ENCODE measurements at places on chromosomes 1 and 21.

- peak; percentile 81 for DNase-seq
These were observed 3.7 kb downstream of the PEAR1 start for GRCh38 chr1:156897078-156897825.

- DNase-seq: peak; percentile 99
These were observed 1.7 kb downstream of the RAB7B start for GRCh38 chr1:206001476-206001888.

DNA sequence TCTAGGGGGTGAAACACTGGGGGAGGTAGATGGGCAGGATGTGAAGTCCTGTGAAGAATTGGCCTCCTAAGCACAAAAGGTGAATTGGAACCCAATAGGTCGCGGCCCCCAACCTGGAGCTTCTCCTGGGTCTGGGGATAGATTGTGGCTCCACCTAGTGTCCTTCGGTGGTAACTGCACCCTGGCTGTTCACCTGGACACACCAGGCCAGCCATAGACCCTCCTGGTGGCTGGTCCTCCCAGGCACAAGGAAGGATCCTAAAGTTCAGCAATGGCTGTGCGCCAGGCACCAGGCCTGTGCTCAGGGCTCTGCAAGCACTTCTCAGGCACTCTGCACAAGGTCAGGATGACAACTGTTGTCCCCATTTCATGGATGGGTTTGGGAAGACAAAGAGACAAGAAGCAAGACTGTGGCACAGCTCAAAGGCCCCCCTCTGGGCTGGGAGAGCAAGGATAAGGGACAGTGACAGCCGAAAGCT lies 13.5 kb downstream of the ESPN start:
- peak; percentile 77 for DNase-seq

DNA sequence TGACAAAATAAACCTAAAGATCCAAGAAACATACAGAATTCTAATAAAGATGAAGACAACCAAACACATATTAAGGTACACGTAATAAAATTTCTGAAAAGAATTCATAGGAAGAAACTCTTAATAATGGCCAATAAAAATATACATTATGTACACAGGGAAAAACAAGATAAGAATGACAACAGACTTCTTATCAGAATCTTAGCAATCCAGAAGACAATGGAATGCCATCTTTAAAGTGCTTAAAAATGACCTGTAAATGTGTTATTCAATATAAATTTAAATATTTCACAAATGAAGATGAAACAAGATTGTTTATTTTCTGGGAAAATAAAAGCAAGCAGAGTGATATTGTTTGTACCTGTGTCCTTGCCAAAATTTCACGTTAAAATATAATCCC lies 530.4 kb upstream of the PTBP2 start:
- DNase-seq: no peak

GRCh38 chr1:170929835-170930554 lies 5.3 kb upstream of the MROH9 start:
- peak; percentile 83 for DNase-seq

GRCh38 chr1:62314454-62315350 lies 4.5 kb downstream of the KANK4 start:
- DNase-seq: no peak

DNA sequence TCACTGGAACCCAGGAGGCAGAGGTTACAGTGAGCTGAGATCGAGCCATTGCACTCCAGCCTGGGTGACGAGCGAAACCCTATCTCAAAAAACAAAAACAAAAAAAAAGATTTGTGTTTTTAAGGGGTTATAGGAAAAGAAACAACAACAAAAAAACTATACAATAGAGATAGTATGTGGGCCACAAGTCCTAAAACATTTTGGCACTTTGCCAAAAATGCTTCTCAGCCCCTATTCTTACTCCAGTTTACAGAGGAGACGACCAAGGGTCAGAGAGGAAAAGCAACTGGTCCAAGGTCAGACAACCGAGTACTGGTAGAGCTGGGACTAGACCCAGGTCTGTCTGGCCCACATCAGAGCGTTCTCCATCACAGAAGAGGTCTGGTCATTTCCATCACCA lies 3.0 kb downstream of the FBXO44 start:
- no peak for DNase-seq

DNA sequence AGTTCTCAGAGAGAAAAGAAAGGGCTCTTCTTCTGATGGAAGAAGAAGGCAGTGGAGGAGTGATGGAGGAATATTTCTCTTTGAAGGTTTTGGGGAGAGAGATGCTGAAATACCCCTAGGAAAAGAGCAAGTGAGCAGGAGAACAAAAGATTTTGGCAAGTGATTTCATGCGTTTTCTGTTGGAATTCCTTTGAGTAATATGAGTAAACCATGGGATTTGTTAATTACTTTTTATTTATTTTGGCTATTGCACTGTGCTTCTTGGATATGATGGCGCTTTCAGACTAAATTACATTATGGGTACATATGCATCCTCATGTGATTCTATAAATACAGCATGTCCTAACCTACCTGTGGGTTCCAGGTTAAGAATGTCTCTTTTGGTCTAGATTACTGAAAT lies 210.1 kb upstream of the PTGFR start:
- peak; percentile 68 for DNase-seq

DNA sequence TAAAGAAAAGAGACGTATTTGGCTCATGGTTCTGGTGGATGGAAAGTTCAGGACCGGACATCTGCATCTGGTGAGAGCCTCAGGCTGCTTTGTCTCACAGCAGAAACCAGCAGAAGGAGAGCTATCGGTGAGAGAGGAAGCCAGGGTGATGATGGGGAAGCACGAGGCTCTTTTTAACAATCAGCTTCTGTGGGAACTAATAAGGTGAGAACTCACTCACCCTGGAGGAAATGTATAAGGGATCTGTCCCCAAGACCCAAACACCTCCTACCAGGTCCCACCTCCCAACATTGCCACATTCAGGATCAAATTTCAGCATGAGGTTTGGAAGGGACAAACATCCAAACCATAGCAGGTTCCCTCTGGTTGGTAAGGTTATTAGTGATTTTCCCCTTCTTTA lies 32.8 kb downstream of the ASTN1 start:
- no peak for DNase-seq

GRCh38 chr1:96558635-96559034 lies 162.9 kb upstream of the PTBP2 start:
- no peak for DNase-seq

- DNase-seq: no peak
These were observed 63.3 kb downstream of the FYB2 start for GRCh38 chr1:56755911-56756310.

DNA sequence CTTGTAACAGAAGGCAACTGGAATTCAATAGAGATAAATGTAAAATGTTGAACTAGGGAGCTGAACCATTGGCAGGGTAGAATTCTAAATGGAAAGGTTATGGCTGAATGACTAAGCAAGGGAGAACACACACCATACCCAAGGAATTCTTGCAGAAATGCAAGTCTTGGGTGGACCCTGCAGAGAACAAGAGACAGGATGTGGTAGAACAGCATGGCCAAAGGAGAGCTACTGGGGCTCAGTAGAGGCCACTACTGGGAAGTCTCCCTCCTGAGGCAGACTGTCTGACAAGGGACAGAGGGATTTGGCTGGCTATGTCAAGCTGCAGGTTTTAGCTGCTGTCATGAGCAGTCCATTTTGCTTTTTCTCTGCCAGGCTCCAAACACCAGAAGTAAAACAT lies 180.9 kb downstream of the TNR start:
- DNase-seq: no peak

- no peak for DNase-seq
These were observed 661.5 kb downstream of the PLA2G4A start for GRCh38 chr1:187490266-187490665.

- peak; percentile 71 for DNase-seq
These were observed 13.4 kb upstream of the MTARC2 start for GRCh38 chr1:220734571-220735326.

DNA sequence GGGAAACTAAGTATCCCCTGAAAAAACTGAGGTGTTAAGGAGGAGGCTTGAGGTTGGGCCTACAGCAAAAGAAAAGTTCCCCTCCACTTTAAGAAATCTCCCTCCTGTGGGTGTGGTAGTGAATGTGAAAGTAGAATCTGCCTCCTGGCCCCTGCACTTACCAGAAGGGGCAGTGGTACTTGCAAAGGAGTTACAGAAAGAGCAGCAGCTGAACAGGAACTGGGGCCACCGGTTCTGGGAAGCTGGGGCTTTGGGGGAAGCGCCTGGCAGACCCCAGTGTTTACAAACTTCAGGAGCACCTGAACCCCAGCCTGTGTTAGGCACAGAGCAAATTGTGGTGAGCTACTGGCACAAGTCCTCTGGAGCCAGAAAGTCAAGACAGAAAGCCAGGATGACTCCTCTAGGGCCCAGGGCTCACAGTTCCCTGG lies 250.2 kb upstream of the FGGY start:
- no peak for DNase-seq

DNA sequence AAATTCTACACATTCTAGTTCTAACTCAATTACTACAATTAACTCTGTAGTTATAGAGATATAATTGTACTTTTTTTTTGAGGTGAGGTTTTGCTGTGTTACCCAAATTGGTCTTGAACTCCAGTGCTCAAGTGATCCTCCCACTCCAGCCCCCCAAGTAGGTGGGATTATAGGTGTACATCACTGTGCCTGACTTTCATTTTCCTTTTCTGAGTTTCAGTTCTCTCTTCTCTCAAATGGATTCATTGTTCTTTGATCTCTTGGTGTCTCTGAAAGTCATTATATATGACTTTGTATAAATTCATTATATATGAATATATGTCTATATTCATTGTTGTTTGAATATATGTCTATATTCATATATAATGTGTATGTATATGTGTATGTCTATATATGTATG lies 74.0 kb upstream of the GALNT2 start:
- no peak for DNase-seq

DNA sequence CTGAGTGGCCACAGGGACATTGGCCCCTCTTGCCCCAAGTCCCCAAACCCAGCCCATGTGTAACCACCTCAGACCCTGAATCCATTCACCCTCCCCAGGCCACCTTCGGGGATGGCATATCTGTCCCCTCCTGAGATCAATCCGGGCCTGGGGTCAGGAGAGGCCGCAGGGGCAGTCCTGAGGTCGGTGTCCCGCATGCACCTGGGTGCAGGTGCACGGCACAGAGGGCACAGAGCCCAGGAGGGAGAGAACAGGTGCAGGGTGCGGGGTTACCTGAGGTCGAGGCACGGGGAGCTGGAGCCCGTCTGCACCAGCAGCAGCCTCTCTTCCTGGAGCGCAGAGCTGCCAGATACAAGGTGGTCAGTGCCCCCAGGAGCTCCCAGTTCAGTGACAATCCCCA lies 16.8 kb downstream of the PANK4 start:
- DNase-seq: no peak

GRCh38 chr1:226687426-226687825 lies 51.7 kb downstream of the ITPKB start:
- peak; percentile 39 for DNase-seq

DNA sequence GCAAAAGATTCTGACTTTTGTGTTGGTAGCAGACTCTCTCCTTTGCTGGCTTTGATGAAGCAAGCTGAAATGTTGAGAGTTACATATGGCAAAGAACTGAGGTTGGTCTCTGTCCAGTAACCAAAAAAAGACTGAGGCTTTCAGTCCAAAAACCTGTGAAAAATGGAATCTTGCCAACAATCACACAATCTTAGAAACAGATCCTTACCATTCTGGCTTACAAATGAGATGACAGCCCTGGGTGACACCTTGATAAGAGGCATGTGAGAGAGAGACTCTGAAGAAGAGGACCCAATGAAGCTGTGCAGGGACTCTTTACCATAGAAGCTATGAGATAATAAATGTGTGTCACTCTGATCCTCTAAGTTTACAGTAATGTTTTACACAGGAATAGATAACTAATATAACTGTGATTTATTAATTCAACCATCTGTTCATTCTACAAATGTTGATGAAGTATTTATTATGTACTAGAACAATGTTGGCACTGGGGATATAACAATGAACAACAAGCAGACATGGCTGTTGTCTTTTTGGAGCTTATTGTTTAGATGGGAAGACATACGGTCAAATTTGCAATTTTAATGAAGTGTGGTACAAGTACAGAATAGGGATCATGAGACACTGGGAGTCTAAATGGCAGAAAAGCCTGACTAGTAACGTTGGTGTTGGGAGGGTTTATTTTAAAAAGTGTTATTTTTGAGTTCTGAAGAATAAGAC lies 251.0 kb downstream of the OLFM3 start:
- no peak for DNase-seq

- DNase-seq: no peak
These were observed 792.8 kb downstream of the ADGRL2 start for GRCh38 chr1:82593561-82593960.

- DNase-seq: no peak
These were observed 386.3 kb downstream of the CAMTA1 start for GRCh38 chr1:7171574-7171973.

GRCh38 chr1:173190101-173190936 lies 16.8 kb downstream of the TNFSF4 start:
- peak; percentile 100 for DNase-seq

DNA sequence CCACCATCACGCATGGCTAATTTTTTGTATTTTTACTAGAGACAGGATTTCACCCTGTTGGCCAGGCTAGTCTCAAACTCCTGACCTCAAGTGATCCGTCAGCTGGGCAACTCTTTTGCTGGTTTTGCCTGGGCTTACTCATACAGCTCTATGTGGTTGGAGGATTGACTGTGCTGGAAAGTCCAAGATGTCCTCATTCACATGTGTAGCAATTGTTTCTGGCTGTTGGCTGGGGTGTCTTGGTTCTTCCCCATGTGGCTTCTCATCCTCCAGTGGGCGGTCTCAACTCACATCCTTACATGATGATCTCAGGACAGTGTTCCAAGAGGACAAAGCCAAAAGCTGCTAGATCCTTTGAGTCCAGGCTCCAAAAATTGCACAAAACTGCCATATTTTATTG lies 53.3 kb downstream of the TEX35 start:
- peak; percentile 21 for DNase-seq

DNA sequence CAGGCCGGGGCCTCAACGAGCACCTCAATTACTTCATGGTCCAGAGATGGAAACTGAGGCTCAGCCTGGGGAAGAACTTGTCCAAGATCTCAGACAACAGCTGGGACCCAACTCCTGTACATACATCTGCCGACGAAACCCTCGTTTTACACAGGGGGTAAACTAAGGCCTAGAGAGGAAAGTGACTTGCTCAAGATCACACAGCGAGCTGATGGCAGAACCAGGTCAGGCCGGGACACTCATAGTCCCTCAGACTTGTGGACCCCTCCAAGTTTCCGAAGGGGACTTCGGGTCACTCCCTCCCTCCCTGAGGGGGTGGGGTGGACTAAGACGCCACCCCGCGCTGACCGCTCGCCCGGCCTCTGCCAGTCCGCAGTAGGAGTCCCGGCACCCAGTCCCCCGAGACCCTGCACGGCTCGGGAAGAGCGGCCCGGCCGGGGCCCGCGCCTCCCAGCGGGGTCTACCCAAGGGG lies 430 bp downstream of the WASF2 start:
- peak; percentile 37 for DNase-seq

DNA sequence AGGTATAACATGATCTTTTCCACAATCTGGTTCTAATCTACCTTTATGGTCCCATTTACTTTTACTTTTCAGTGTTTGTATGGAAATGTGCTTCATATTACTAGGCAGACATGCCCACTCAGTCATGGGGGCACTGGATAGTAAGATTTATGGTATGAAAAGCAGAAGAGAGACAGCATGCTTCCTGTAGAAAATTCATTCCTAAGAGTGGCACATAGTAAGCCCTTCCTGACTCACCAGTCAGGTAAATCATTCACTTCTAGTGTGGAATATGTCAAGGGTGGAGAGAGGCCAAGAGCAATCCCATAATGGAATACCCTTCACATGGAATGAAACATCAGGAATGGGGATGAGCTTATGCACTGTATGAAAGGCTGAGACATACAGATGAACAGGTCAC lies 49.5 kb upstream of the BCL10 start:
- DNase-seq: no peak

Data from MCF 10A (cell line).